ENCODE measurements at places on chromosomes 12 and 14.
A peak's percentile ranks its signal among the peaks of the same experiment; 100 is the strongest.

DNA sequence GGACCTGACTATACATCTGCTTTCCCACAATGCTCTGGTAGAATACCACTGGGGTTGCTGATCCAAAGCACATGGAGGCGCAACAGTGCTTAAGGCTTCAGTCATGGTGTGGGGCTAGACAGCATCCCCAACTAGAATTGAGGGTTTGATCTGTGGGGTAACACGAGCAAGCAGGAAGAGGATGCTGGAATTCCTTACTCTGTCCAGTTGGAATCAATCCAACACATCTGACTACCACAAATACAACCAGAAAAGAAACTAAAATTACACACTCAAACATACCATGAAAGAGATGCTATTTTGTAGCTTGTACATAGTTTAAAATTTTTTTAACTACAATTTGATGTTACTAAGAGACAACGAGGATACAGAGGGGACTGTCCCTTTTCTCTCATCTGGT, 40.4 kb upstream of the GTF2A1 start:
- DNase-seq, result no peak

DNA sequence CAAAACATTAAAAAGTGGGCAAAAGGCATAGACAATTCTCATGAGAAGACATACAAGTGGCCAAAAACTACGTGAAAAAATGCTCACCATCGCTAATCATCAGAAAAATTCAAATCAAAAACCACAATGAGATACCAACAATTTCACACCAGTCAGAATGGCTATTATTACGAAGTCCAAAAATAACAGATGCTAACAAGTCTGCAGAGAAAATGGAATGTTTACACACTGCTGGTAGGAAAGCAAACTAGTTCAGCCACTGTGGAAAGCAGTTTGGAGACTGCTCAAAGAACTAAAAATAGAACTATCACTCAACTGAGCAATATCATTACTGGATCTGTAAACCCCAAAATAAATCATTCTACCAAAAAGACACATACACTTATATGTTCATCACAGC, 76.2 kb downstream of the PRKD1 start:
- DNase-seq, result no peak

DNA sequence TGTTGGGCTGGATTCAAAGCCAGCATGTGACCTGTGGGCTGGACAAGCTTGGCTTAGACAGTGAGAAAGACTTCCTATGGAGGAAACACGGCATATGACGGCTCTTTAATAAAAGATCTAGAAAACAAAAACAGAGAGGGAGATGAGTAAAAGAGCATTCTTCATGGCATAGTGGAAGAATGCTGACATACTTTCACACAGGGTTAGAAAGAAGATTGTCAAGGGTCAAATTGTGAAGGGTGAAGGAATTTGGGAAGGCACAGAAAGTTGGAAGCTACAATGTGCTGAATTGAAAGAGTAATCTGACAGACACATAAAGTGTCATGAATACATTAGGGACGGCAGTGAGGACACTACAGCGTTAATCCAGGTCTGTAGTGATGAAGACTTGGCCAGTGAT, 63.4 kb downstream of the GALNT4 start:
- DNase-seq, result no peak

- no peak for DNase-seq
These were observed 245.5 kb downstream of the BCL11B start for GRCh38 chr14:99026471-99026870.

DNA sequence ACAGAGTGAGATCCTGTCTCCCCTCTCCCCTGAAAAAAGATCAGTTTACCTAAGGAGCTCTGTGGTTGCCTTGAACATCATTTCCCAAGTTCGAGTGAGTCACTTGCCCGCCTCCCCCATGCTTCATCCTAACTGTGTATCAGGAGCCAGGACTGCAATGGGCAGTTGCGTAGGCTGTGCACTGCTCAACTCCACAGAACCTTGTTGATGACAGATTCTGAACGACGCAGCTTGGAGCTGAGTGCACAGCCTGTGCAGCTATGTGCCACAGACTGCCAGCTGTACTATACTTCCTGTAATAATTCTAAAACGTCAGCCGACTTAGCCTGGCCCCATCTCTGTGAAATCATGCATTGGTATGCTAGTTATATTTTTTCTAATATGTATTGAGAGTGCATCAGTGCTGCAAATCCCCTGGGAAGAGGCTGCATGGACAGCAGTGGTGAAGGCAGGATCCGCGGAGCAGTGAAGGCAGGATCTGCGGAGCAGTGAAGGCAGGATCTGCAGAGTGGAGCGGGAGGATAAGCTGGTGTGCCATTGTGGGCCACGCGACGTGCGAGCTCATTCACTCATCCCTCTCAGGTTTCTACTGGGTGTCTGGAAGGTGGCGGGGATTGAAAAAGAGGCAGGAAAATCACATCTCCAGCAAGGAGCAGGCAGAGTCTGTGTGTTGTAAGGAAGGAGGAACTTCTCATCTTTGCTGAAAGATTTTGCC, 80.8 kb downstream of the GALNT9 start:
- DNase-seq, result no peak

DNA sequence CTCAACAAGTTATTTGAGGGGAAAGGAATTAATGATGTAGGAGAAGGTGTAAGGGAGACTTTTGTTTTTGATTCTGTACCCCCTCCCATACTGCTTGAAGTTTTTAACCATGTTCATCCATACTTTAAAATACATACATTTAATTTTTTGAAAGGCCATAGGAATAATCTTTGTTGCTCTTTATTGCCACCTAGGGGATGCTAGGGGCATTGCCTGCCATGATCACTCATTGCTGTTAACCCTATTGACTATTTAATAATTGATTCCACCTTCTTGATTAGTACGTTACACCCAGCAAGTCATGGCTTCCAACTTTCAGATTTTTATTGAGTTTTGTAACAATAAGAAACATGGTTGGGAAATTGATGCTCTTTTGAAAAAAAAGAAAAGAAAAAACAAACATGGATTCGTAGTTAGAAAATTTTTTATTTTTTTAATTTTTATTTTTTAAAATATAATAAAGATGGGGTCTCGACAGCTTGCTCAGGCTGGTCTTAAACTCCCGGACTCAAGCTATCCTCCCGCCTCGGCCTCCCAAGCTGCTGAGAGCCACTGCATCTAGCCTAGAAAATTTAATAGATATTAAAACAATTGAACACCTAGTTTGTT, 8.5 kb upstream of the PRKAB1 start:
- DNase-seq, result no peak

- no peak for DNase-seq
These were observed 394.0 kb downstream of the TMEM117 start for GRCh38 chr12:44229846-44230245.

DNA sequence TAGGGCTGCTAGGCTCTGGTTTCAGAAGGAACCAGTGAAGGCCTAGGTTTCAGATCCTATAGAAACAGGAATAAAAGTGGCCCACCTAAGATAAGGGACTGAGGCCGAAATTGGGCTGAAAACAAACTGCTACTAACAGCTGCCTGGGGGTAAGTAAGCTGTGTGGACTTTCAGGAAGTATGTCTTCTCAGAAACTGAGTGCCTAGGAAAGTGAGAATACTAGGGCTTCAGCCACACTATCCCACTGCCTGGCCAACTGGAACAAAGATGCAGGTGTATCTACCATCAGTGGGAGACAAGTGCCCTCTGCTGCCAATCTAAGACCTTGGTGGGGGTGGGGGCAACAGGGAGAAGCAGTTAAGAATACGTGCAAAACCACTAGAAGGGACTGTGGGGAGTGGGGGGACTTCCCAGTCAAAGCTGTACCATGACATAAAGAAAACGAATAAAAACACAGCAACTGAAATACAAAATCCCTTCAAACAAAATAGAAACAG, 82.5 kb downstream of the MED13L start:
- peak; percentile 5 for DNase-seq

- no peak for DNase-seq
These were observed 4.0 kb upstream of the RNASE10 start for GRCh38 chr14:20501346-20501745.

DNA sequence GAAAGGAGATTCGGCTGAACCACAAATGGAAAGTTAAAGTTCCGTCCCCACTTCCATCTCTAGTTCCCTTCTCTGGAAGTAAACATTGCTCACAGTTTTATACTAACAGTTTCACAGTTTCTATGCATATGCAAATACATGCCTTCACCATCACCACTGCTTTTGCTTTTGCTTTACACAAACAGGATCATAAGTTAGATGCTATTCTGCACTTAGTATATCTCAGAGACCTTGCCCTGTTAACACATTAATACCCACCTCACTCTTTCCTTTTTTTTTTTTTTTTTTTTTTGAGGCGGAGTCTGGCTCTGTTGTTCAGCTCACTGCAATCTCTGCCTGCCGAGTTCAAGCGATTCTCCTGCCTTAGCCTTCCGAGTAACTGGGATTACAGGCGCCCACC, 890 bp downstream of the TEP1 start:
- no peak for DNase-seq

DNA sequence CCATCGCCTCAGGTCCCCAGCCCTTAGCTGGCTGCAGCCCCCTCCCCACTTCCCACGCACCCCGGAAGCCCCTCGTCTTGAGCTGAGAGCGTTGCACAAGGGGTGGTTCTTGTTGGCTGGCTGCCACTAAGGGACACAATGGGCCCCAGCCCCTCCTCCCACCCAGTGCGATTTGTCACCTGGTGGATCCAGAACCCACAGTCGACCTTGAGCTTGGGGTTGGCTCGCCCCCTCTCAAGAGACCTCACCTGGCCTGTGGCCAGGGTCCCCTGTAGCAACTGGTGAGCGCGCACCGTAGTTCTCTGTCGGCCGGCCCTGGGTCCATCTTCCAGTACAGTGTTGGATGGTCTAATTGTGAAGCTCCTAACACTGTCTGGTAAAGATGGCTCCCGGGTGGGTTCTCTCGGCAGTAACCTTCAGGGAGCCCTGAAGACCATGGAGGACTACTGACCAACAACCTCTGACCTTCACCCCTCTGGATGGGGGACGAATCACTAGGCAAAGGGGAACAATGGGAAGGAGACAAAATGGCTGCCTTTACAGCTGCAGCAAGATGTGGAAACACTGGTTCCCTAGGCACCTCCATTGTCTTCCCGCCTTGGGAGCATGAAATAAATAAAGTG, 6.6 kb downstream of the PHB2 start:
- no peak for DNase-seq
